LoVo (cell line): ENCODE measurements at places on chromosomes 4 and X.

DNA sequence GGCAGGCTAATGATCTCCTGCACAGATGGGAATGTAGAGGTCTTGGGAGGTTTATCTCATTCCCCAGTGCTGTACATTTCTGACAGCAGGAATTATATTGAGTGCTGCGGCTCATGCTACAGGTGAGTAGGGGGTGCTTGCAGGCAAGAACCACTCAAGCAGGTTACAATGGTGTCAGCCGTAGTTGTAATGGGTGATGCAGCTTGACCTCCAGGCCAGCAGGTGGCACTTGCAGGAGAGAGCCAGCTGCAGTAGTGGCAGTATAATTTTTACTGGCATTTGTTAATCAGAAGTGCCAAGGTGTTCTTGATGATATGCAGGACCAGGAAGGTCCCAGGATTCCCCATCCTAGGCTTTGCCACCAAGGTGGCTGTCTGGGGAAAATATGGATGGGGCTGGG, 759.6 kb upstream of the NDST4 start:
- no peak for DNase-seq

- DNase-seq = no peak
Measured at GRCh38 chr4:20698382-20698781, 1.9 kb upstream of the PACRGL start.

DNA sequence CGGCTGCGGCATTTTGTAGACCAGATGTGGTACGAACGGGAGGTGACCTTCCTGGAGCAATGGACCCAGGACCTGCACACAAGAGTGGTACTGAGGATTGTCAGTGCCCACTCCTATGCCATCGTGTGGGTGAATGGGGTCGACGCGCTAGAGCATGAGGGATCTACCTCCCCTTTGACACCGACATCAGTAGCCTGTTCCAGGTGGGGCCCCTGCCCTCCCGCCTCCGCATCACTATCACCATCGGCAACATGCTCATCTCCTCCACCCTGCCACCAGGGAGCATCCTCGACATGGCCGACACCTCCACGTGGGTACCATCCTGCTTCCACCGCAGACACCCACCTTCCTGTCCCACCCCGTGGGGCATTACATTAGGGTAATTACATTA, 46.2 kb downstream of the SMARCA5 start:
- DNase-seq = no peak

- no peak for DNase-seq
Measured at GRCh38 chr4:40585201-40585799, 44.4 kb downstream of the RBM47 start.

- no peak for DNase-seq
Measured at GRCh38 chrX:2823795-2824386, 4.8 kb upstream of the GYG2 start.

DNA sequence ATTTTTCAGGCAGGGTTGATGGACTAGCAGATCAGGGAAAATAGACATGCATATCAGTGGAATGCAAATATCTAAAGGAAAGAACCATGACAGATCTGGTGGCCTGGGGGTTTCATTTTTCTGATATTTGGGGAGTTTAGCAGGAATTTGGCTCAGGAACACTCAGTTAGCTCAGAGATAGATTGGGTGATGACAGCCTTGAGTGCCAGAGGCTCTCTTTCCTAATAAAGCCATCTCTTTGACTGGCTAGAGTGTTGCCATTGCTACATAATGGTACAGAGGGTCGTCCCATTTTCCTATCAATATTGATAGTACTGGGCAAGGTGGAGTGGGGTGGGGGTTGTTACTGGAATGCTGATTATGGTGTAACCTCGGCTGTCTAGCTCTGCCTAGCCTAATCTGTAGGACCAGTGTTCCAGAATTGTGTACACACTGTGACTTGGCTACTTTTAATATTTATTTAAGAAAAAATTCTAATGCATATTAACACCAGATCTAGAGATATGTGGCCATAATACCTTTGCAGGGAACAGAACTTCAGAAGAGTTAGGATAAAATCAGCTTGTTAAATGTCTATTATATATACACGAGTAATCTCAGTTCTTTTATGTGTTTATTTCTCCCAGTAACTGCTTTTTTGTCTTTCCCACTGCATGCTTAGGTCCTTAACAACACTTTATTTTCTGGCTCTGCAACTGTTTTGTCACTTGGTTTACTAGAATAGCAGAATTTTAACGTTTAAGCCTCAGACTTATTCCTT, 145.0 kb upstream of the SPOCK3 start:
- no peak for DNase-seq
